Breast epithelium (tissue), 4 donors: ENCODE measurements at places on chromosomes 12 and 14. TPM values are rescaled to one million over a fixed set of nuclear protein-coding genes. Genes with fewer than 3 reads are reported as not detected.

DNA sequence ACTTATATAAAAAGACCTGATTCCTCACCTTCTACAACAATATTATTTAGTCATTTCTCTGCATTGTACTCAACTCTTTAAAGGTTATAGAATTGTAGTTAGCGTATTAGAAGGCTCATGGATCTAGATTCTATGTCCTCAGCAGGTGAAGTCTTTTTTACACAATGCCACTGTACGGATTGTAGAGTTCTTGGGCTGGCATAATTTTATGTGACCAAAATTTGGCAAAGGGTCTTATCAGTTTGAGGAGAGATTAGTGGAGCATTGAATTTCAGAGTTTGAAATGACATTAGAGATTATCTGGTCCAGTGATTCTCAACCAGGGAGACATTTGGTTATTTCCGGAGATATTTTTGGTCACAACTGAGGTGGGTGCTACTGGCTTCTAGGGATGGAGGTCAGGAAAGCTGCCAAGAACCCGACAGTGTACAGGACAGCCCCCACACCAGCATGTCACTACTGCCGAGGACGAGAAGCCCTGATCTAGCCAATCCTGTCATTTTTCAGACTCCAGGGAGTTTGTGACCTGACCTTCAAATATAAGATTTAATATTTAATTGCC lies 63.9 kb downstream of the BICD1 start:
- no peak overlapping the region for H3K4me3 ChIP-seq
- H3K36me3 ChIP-seq = no peaks in the 10 kb centered on the region
- no peaks in the 10 kb centered on the region for H3K4me1 ChIP-seq
- no peak for DNase-seq
- H3K27ac ChIP-seq = no peak overlapping the region

The PRKAG1 gene
- 84.3 TPM for total RNA-seq

The FOXN4 gene
- not detected for total RNA-seq

DNA sequence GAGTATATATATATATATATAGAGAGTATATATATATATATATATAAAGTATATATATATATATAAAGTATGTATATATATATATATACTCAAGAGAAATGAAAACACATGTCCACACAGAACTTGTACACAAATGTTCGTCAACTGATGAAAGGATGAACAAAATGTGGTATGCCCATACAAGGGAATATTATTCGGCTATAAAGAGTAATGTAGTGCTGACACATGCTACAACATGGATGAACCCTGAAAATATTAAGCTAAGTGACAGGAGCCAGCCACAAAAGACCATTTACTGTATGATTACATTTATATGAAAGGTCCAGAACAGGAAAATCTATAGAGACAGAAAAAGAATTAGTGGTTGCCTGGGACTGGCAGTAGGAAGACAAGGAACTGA lies 19.5 kb downstream of the LIMA1 start:
- no peak overlapping the region for H3K27ac ChIP-seq
- DNase-seq = no peak

DNA sequence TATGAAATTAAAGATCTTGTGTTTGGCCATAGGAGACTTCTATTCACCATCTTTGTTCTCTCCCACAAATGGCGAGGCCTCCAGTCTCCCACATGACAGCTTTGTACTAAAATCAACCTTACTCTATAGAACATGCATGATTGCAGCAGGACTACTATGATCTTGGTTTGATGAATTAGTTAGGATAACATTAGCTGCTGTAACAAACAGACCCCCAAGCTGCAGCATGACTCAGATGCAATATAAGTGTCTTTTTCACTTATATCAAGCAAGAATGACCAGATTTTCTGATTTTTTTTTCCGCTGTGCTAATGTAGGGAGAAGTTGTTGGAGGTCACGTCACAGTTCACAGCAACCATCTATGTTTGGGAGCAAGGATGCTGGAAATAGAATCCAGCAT lies 10.8 kb upstream of the OAS3 start:
- H3K27me3 ChIP-seq = no peaks in the 10 kb centered on the region
- H3K4me3 ChIP-seq = no peak overlapping the region
- DNase-seq = no peak
- no peaks in the 10 kb centered on the region for H3K36me3 ChIP-seq
- no peak overlapping the region for H3K27ac ChIP-seq

DNA sequence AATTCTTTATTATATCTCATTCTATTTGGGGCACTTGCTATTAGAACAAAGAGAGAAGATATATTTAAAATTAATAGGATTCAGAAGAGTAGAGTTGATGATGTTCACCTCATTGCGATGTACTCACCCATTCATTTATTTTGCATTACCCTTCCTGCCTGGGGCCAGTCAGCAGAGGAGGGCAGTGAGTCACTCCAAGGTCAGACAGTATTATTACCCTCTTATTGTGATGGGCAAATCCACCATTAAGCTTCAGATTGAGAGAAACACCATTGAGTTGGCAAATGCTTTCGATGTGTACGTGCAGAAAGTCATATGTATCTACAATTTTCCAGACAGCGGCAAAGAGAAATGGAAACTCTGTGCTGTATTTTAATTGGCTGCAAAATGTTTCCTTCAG lies 134.2 kb downstream of the BICD1 start:
- no peak overlapping the region for H3K4me3 ChIP-seq
- no peaks in the 10 kb centered on the region for H3K27me3 ChIP-seq
- no peaks in the 10 kb centered on the region for H3K36me3 ChIP-seq
